ENCODE measurements at places on chromosomes 13 and 19.

GRCh38 chr19:40672038-40672437 is 18.4 kb downstream of the NUMBL start:
- DNase-seq: no peak

GRCh38 chr13:52980695-52981094 is 47.9 kb upstream of the OLFM4 start:
- DNase-seq: no peak

DNA sequence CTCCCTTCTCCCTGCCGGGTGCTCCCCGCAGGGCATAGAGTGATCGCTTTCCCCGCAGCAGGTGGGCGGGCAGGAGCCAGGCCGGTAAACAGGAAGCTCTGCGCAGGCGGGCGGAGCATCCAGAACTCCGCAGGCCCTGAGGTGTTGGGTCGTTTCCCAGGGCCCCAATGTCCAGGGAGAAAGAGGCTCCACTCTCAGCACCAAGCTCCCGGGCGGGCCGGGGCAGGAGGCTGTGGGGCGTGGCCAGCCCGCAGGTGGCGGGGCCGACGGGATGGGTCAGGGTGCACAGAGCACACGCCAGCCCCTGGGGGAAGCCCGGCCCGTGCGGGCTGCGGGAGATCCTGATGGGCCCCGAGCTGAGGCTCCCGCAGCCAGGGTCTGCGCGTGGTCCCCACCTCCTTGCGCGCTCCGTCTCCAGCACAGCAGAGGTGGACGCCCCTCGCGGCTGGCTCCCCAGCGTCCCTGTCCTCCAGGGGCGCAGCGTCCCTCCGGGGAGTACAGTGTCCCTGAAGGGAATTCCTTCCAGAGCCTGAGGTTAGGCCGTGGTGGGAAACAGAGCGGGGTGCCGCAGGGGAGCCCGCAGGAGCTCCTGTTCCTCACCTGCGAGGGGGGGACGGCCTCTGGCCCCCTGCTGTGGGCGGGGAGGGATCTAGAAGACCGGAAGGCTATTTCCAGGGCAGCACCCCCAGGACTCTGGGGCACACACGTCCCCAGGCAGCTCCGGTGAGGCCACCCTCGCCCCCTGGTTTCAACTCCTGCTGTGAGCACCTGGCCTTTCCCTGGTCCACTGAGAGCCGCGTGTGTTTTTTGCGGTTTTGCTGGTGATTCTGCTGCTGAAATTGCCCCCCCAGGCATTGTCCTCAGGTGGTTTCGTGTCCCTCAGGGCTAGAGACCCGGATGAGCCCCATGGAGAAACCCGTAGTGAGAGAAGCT is 12.2 kb downstream of the PIP5K1C start:
- no peak for DNase-seq

- no peak for DNase-seq
Measured at GRCh38 chr19:41776700-41777099, 19.7 kb upstream of the CEACAM3 start.

DNA sequence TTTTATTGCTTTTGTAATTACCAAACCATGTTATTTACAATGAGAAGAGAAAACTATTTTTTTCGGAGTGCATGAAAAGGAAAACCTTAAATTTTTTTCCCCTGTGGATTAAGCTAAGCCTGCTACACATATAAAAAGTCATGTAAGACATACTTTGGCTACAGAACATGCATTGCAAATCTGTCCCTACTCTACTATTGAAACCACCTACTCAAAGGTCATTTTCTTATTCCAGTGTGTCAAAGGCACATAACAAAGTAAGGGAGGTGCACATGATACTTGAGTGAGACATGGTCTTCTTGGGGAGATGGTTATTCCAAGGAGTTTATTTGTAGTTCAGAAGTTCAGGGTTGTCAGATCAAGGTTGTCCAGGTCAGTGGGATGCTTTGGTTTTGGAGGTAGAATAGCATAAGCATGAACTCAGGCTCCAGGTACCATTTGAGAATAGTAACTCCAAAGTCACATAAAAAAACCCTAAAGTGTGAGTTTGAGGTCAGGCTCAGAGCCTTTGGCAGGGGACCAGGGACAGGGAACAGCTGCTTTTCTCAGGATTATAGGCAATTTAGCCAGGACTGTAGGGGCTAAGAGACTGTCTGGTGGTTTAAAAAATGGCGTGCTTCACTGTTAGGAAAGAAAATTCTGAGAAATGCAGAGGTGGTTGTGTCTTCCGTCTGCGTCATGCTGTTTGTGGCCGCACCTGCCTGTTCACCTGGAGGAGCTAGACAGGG is 15.4 kb downstream of the FARP1 start:
- no peak for DNase-seq

- no peak for DNase-seq
Measured at GRCh38 chr19:21566073-21566472, 60.7 kb downstream of the ZNF429 start.
